ENCODE measurements at places on chromosomes 5 and 9.

DNA sequence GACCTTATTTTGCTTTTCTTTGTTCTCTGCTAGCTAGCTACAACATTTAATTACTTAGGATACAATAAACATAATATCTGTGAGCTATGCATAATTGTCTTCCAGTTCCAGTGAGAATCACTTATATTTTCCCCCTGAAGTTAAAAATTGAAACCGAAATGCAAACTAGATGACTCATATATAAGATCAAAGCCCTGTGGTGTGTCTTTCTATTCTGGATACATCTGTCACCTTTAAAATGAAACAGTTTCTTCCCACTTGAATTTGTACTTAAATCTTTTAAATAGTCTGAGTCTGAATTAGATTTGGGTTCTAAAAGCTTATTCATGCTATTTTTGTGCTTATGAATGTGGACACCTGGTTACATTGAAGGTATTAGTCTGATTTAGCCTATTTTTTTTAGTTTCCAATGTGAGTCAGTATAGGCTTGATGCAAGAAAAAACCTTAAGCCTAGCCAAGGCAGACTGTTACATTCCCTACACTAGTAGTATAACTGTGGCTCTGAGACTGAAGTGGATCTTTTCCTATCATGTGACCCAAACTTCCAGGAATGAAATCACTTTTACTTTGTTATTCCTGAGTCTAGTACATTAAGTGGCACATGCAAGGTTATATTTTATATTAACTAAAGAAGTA lies 703.5 kb upstream of the RGMB start:
- DNase-seq, result no peak

- DNase-seq, result no peak
Observed at GRCh38 chr5:219991-220390, 1.9 kb downstream of the SDHA start.

GRCh38 chr9:86368871-86369521 lies 14.8 kb upstream of the TUT7 start:
- no peak for DNase-seq

DNA sequence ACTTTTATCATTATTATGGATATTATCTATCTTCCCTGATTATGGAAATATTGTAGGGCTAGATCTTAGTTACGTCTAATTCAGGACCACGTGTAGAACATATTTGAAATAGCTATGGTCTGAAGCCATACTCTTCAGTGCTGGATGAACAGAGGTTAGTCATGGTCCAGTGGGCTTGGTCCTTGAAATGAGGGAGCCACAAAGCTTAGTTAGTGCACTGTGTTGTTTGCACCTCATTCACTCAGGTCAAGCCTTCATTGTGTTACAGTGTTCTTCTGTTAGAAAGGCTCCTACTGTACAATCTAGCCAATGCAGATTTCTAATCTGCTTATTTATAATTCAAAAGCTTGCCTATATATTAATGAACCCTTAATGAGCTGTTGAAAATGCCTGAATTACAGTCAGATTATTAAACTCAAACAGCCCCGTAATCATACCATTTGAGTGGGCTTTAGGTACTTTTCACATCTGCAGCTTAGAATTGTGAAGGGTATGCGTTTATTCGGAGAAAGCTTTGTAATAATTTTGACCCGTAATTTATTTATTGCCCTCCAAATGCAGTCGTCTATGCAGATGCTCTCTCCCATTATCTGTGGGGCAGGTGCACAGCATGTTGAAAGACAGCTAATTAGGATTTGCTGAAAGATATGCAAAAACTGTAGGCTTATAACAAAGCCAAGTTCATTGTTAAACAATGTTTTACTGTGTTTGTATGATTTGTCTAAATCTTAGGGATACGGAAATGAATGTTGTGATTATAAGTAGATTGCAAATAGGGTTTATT lies 164.9 kb downstream of the PBX3 start:
- no peak for DNase-seq

DNA sequence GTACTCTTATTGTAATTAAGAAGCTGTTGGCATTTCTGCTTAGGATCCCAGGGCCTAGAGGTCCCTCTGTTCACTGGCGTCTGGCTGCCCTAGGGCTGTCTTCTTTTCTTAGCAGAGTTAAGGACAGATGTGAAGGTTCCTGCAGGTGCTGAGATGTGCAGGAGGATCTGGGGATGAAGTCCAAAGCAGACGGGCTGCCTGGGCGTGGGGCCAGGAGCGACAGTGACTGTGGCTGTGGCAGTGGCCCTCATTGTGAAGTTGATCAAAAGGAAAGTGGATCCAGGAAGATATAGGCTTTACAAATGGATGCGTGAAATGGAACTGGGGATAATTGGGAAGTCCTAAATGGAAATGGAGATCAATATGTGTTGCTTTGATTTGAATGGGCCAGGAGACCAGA lies 19.1 kb upstream of the SH3PXD2B start:
- no peak for DNase-seq

GRCh38 chr5:142023836-142024235 lies 11.0 kb upstream of the GNPDA1 start:
- DNase-seq, result no peak

DNA sequence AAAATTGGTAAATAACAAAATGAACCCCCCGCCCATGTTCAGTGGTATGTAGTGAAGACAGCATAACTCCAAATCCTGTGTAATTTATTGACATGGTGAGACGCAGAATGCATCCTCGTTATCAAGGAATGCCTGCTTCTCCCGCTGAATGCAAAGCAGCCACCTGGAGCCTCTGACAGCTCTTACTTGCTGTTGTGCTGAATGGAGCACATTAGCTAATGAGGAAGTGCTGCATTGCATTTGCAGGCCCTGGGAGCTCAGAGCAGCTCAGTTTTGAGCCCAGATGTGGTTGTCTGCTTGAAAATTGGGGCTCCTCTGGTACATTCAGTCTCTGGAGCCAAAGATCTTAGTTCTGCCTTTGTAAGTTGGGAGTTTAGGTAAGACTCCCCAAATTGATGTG lies 28.9 kb downstream of the PLAC8L1 start:
- DNase-seq, result no peak

- DNase-seq, result no peak
Observed at GRCh38 chr5:137265457-137265856, 233.7 kb downstream of the SPOCK1 start.

DNA sequence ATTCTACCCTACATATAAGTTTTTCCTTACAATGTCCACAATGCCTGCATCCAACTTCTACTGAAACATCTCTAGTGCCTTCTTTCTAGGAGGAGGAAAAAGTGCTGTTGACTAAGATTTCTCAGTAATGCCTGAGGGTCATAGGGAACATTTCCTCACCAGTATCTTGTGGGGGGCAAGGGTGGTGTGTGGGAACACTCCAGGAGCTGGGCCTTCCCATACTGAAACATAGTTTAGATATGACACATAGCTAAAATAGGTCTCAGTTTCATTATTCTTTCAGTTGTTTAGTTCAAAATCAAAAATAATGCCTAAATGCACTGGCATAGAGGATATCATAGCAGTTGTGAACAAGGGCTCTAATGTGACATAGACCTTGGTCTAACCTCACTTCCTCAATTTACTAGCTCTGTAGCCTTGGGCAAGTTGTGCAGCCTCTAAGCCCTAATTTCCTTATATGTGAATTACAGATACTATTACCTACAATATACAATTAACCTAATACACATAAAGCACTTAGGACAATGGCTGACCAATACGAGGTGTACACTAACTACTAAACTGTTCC lies 66.1 kb downstream of the HAPLN1 start:
- DNase-seq, result no peak

GRCh38 chr9:99513441-99514112 lies 291.5 kb downstream of the SEC61B start:
- no peak for DNase-seq

DNA sequence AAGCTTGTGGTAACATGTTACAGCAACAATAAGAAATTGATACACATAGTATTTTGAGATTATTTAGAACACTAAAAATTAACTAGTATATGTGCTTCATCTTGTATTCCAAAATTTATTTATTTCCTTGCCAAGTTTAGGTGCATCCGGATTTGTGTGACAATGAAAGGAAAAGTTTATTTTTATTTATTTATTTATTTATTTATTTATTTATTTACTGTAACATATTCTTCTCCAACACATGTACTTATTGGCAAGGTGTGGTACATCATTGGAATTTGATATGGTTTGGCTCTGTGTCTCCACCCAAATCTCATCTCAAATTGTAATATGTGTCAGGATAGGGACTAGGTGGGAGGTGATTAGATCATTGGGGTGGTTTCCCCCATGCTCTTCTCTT lies 373.3 kb upstream of the EDIL3 start:
- DNase-seq, result no peak

DNA sequence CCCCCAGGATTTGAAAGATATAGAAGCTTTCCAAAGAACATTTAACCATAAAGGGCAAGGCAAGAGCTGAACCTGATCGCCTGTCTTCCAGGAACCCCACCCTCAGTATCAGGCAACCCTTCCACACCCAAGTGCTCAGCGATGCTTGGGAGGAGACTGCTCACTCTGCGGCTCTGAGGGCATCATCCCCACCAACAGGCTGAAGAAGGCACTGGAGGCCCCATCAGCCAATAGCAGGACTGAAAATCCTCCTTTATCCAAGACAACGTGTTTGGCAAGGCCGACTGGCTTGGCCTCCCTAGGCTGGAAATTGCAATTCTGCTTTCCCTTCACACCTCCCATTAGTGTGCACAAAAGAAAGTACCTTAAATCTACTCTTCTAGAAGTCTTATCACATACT lies 1.4 kb upstream of the PPP2CA start:
- no peak for DNase-seq

DNA sequence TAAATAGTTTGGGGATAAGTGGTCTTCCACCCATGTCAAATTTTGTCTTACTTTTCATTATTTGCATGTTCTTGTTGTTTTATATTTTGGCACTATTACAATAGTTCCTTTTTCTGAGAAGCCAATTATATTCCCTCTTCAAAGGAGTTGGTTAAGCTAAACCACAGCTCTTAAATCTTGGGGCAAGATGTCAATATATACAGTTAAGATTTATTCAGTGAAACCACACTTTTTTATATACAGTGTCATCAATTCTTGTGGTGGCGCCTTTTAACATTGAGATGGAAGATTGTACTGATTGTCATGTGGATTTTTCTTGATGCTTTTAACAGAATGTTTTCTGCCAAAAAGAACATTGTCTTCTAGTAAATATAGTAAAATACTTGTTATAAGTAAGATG lies 104.1 kb downstream of the MTREX start:
- no peak for DNase-seq

- no peak for DNase-seq
Observed at GRCh38 chr9:38057416-38058195, 11.4 kb downstream of the SHB start.

DNA sequence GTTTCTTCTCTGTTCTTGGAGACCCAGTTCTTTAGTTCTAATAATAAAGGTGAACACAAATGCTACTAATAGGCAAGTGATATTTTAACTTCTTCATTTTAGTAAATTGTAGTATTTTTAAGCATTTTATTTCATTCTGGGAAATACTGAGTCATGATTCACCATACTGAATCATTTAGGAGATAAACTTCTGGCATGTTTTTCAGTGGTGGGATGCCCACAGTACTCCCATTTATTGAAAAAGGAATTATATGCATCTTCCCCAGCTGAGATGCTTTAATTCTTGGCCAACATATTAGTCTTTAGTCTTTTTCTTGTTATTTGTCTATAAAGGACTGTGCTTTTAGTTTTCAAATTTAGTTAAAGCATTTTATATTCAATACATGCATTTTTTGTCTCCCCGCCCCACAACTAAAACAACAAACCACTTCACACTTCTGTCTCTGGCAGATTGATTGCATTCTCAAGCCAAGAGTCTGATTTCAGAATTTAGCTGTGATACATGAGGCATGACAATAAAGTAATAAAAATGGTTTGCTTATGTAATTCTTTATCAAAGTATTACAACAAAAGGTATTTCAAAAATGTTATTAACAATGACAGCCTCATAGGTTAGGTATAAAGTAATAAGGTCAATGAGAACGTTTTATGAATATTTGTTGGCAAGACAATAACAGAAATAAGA lies 125.2 kb upstream of the CDH18 start:
- DNase-seq, result no peak

DNA sequence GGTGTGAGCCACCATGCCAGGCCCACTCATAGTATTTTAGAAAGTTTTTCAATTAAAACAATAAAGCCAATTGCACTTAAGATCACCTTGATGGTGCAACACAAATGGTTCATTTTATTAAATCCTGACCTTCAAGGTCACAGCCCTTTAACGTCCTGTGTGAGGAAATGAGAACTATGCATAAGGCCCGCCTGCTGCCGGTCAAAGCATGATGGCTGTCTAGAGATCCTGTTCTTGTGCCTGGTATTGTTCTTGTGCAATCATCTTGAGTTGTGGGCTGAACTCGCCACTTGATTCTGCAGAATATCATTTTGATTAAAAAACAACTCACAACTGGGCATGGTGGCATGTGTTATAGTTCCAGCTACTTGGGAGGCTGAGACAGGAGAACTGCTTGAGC lies 43.6 kb upstream of the FBXW11 start:
- no peak for DNase-seq

- no peak for DNase-seq
Observed at GRCh38 chr5:78801413-78801812, 152.8 kb upstream of the LHFPL2 start.

GRCh38 chr5:57117596-57117995 lies 56.3 kb upstream of the GPBP1 start:
- DNase-seq, result peak; percentile 88

DNA sequence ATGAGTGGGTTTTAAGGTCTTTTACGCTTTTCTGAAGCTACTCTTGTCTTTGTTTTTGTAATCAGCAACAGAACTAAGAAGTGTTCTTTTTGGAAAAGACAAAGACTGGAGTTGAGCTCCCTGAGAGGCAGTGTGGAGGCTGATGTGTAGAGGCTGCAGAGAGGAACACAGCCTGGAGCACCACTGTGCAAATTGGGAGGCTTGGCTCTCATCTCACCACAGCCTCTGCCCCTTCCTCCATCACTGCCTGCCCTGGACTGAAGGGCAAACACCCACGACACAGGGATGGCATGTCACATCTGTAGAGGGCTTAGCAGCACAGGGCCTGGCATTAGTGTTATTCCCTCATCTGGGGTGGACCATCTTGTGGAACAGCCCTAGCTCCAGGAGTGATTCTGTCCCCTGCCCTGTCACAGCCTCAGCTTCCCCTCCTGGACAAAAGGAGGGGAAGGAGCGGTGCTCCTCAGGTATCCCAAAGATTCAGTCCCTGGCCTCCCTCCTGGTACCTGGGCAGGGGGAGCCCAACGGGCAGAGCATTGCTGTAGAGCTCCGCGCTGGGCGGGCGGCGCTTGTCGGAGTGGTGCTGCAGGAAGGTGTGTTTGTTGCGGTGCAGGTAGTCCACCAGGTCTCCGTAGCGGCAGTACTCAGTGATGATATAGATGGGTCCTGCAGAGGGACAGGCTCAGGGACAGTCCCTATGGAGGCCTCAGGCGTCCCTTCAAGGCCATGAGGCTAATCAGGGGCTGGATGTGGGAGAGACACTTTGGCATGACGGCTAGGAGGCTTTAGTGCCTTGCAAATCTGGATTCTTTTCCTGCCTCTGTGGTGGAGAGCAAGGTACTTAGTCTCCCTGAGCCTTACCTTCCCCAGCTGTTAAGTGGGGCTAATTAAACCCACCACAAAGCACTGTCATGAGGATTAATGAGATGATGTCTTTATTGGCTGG lies 32.8 kb downstream of the PDGFRB start:
- DNase-seq, result no peak

Measured in activated CD8-positive, alpha-beta T cell treated with anti-CD3 and anti-CD28 coated beads, Interleukin-2, amount 10 ng/mL, durations not matched to agents 7 days and 5 days (primary cell).